ENCODE measurements at places on chromosomes 7 and 10.

DNA sequence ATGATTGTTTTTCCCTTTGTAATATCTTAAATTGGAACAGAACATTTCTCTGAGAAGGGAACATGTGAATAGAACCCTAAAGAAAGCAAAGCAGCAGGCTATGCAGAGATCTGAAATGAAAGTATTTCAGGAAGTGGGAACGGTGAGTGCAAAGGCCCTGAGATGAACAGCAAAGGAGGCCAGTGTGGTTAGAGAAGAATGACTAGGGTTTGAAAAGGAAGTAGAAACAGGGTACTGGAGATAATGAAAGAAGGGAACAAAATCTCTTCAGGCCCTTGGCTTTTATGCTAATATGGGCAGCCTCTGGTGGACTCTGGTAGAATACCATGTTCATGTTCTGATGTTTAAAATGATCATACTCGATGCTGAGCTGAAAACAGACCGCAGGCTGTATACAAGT is 22.2 kb downstream of the ARHGAP21 start:
- no peak for DNase-seq

DNA sequence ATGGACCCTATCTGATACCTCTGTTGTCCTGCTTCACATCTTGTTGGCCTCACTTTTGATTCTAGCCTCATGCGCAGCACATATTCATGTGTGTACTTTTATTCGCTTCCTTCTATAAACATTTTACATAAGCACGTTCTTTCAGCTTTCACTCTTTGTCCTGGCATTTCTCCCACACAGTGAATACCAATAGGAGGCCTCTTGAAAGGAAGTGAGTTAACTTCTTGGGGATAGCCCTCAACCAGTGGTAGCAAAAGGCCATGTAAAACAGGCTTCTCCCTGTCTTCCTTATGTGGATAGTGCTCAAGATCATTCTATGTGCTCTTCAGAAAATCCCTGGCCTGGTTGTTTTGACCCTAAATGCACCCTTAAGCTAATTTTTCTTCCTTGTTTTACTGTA is 633.9 kb upstream of the MBL2 start:
- no peak for DNase-seq

GRCh38 chr7:104048055-104048454 is 58.6 kb upstream of the RELN start:
- no peak for DNase-seq

- no peak for DNase-seq
Observed at GRCh38 chr10:35423505-35424306, 87.4 kb downstream of the CCNY start.

- DNase-seq, result no peak
Observed at GRCh38 chr10:78663721-78664120, 405.0 kb upstream of the ZMIZ1 start.

GRCh38 chr7:135786911-135787310 is 38.3 kb upstream of the FAM180A start:
- DNase-seq, result no peak

DNA sequence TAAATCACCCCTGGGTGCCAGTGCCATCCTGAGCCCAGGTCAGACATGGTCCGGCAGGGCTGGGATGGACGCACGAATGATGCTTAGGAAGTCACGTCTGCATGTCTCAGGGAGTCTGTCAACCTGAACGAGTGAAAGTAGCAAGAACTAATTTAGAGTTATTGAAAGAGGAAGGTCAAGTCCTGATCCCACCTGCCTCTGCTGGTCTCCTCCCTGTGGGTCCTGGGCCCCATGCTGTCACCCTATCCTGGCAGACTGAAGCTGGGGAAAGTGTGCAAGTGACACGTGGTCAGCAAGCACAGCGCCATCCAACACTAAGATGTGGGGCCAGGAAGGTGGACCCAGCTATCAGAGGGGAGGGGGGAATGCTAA is 26.1 kb upstream of the GRID1 start:
- no peak for DNase-seq

DNA sequence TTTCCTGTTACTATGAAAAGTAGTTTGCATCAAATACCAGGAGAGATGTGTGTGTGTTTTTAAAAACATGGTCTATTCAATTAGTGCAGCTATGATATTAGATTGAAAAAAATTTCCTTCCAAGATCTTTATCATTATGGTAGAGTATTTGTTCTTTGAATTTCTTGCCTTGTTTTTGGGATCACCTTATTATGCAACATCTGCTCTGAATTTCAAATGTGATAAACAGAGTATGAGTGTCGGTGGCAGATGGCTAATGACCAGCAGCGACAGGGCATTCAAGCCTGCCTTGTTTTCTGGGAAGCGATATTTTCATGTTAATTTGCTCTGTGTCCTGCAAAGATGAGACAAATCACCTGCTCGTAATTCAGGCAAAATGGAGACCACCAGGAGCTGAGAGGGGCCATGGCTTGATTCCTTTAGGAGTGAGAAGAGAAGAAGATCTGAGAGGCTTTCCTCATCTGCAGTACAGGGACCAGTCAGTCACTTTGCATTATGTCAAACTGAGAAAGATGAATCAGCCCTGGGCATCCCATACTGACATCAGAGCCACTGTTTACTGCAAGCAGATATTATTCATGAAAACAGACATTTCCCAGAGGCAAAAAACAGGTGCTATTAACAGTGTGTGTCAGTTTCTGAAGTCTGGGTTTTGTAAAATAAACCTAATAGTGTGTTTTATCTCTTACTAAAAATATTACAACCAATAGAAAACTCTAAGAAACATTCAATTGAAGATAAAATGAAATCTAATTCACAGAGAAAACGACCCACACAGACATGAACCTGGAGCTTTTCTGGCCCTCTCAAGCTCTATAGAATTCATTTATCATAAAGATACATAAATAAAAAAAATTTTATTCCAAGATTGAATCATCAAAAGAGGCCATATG is 67.6 kb downstream of the CDK6 start:
- DNase-seq, result no peak

DNA sequence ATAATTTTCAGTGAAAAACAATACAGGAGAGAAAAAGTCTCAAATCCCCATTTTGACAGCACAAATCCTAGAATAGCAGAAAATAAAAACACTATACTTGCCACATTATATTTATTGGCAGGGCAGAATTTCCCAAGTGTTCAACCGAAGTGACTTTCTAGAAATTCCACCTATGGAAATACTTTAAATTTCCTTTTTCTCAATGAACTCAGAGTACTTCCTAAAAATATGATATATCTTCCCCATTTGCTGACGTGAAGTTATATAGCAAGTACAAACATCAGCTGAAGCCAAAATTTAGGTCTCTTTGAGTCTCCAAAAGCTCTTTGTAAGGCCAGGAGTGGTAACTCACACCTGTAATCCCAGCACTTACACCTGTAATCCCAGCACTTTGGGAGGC is 83.3 kb downstream of the NT5C2 start:
- DNase-seq, result no peak

GRCh38 chr7:30627026-30627425 is 32.3 kb downstream of the GARS1 start:
- DNase-seq, result no peak

DNA sequence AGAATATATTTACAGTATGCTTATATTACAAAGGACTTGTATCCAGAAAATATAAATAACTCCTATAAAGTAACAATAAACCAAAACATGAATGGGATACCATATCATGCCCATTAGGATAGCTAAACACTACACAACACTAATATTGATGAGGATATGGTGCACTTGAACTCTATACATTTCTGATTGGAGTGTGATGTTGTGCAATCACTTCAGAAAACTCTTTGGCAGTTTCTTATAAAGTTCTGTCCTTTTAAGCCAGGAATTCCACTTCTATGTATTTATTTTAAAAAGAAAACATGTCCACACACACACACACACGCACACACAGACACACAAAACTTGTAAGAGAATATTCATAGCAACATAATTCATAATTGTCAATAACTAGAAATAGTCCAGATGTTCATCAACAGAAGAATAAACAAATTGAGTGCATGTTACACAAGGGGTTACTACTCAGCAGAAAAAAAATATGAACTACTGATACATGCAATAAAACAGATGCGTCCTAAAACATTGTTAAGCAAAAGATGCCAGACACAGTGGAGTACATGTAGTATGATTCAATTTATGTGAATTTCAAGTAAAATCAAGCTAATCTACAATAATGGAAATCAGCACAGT is 416.0 kb downstream of the PLXDC2 start:
- DNase-seq, result no peak

DNA sequence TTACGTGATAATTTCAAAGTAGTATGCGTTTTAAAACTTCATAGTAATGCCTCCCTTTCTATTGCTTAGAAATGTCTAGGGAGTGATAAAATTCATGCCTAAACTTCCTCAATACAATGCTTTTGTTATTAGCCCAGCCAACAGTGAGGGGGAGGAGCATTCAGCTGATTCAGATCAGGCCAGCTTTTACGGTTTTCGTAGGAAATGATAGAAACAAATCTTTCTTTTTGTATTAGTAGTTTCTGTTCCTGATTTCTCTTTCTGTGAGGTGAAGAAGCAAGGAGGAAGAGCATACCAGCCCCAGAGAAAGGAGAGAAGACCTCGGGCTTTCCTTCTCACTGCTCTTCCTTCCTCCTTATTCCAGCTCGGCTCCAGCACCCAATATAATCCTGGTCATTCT is 35.2 kb upstream of the ITPRID1 start:
- DNase-seq, result no peak

DNA sequence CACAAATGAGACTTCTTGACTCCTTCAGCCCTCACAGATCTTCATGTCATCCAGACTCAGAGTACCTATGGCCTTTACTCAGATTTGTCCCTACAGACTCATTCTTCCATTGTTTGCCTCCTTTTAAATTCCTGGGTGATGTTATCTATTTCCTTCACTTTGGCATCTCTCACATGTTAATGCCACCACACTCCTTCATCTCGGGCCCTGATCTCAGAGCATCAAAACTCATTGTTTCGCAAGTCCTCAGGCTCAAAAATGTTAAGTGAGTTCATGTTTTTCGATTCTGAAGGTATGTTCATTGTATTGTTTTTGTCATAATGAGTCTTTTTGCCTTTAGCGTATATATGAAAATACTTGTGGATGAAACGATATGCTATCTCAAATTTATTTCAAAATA is 62.3 kb upstream of the AHR start:
- DNase-seq, result no peak

DNA sequence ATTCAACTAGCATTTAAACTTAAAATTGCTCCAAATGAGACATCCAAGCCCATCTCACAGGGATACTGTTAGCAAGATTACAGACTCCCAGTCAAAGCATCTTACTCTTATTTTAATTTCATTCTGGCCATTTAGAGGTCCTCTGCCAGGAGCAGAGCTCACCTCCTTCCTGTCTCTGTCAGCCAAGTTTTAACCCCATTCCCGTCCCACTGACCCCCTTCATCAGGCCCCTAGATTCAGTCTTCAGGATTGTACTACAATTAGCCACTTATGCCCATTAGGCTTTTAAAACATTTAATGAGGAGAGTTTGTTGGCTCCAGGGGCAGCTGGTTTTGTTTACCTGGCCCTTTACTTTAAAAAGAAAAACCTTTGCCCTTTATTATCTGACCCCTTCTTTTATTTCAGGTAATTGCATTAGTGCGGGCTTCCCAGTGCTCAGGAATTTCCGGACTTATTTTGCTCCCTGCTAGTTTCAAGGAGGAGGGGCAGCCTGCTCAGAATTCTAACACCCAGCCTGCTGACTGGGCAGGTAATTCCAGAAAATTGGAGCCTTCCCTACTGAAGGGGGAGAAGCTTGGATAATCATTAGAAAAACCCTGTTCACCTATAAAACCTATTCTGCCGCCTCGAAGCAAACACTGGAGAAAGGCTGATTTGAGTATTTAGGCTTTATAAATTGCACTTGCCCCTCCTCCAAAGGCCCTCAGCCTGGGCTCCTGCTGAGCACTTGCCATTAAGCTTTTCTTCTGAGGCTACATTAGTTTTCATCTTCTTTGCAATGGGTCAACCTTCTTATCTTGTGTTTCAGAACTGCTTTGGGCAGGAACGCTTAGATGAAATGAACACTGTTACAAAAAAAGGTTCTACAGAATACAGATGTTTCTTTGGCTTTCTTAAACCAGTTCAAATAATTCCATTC is 200.5 kb upstream of the HPS1 start:
- DNase-seq, result no peak

DNA sequence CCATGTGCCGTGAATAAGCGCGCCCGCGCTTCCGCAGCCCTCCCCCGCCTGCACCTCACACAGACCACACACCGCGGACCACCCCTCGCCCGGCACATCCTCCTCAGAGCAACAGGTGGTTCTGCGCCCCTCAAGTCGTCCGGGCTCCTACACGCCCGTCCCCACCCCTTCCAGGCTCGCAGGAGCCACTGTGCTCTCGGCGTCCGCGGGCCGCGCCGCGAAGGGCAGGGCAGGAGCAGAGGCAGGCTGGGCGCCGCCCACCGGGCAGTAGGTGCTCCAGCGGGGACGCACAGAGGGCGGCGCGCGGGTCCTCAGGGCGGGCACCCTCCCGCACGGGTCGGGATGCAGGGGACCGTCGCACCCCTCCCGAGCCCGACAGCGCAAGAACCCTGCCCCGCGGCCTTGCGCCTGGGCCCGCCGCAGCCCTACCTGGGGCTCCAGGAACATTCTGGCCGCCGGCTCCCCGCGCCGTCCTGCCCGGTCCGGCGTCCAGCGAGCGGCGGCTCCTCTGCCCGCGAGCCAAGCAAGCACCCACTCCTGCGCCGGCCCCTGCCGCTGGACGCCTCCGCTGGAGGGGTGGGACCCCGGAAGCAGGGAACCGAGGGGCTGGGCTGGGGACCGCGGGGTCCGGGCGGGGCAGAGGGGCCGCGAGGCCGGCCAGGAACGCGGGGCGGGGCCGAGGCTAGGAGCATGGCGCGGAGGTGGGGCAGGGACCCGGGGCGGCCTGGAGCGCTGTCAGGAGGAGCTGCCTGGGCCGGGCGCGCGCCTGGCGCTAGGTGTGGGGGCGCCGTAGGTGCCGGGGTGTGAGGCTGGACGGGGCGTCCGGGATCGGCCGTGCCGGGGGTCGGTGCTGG is 37.4 kb downstream of the RASGEF1A start:
- no peak for DNase-seq

GRCh38 chr7:28990200-28990960 is 32.2 kb upstream of the TRIL start:
- no peak for DNase-seq

DNA sequence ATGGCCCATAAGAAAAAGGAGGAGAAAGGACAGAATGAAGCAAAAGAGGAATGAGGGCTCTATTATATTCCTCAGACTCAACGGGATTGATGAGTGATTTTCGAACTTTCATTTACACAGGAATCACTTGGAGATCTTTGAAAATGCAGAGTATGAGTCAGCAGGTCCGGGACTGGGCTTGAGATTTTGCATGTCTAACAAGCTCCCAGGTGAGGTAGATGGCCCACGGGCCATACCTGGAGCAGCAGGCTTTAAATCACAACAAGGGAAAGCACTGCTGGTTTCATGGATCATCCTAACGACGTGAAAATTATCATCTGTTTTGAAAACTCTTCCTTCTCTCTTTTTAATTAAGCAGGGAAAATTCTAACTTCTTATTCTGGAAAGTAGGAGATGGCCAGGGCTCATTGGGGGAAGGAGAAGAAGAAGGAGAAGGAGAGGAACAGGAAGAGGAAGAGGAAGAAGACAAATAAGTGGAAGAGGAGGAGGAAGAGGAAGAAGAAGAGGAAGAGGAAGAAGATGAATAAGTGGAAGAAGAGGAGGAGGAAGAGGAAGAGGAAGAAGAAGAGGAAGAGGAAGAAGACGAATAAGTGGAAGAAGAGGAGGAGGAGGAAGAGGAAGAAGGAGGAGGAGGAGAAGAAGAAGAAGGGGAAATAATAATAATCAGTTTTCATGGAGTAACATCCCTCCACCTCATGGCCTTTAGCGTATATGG is 3.8 kb upstream of the SDK1 start:
- DNase-seq, result no peak

GRCh38 chr7:42893346-42894240 is 18.3 kb downstream of the C7orf25 start:
- no peak for DNase-seq

Measured in stimulated activated CD8-positive, alpha-beta memory T cell treated with anti-CD3 and anti-CD28 coated beads, Interleukin-15, amount 100 ng/mL, for 4 hours (primary cell).